ENCODE measurements at places on chromosomes 3 and 15. TPM values are rescaled to one million over a fixed set of nuclear protein-coding genes. Genes with fewer than 3 reads are reported as not detected.

The SLC22A13 gene
- 0.21 TPM for total RNA-seq

The CHRNA7 gene
- 14.0 TPM for total RNA-seq

The OCA2 gene
- total RNA-seq, result 1.0 TPM

The SAMMSON gene
- not detected for total RNA-seq

The DGKG gene
- 0.37 TPM for total RNA-seq

The MTMR10 gene
- total RNA-seq, result 18.7 TPM

The SPATA16 gene
- total RNA-seq, result not detected

The CCDC39 gene
- total RNA-seq, result 3.3 TPM

The ATP10A gene
- total RNA-seq, result 0.59 TPM

DNA sequence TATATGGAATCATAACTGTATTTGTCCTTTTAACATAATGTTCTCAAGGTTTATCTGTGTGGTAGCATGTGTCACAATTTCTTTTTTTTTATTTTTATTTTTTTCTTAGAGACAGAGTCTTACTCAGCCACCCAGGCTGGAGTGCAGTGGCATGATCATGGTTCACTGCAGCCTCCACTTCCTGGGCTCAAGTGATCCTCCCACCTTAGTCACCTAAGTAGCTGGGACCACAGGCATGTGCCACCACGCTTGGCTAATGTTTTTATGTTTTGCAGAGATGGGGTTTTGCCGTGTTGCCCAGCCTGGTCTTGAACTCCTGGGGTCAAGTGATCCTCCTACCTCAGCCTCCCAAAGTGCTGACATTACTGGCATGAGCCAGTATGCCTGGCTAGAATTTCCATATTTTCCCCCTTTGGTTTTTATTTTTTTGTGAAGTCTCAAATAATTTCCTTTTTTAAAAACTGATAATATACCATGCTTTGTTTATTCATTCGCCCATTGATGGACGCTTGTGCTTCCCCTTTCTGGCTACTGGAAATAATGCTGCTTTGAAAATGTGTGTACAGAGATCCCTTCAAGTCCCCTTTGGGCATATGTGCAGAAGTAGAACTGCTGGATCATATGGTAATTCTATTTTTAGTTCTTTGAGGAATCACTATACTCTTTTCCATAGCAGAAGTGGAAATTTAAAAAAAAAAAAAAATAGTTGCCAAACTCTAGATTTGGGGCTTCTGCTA lies 28.4 kb downstream of the TMEM40 start:
- no peaks in the 10 kb centered on the region for H3K4me1 ChIP-seq
- H3K36me3 ChIP-seq, result no peaks in the 10 kb centered on the region
- no peak overlapping the region for H3K27ac ChIP-seq
- H3K4me3 ChIP-seq, result no peak overlapping the region
- DNase-seq, result no peak
- H3K27me3 ChIP-seq, result no peaks in the 10 kb centered on the region

DNA sequence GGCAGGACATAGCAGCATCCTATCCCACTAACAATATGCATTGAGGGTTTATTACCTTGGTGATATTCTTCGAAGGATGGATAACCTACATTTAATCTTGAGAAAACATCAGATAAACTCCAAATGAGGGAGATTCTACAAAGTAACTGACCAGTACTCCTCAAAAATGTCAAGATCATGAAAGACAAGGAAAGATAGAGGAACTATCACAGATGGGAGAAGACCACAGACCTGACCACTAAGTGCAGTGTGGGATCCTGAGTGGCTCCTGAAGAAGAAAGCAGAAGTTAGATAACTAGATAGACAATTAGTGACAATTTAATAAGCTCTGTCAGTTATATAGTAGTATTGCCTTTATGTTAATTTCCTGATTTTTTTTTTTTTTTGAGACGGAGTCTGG lies 17.7 kb upstream of the CGNL1 start:
- H3K27ac ChIP-seq, result no peak overlapping the region
- DNase-seq, result no peak
- no peaks in the 10 kb centered on the region for H3K27me3 ChIP-seq
- H3K4me3 ChIP-seq, result no peak overlapping the region

- no peak for DNase-seq
- H3K36me3 ChIP-seq, result no peaks in the 10 kb centered on the region
- no peak overlapping the region for H3K27ac ChIP-seq
- H3K27me3 ChIP-seq, result no peaks in the 10 kb centered on the region
- no peaks in the 10 kb centered on the region for H3K4me1 ChIP-seq
Observed at GRCh38 chr3:117131259-117131658, 421.7 kb downstream of the TUSC7 start.

DNA sequence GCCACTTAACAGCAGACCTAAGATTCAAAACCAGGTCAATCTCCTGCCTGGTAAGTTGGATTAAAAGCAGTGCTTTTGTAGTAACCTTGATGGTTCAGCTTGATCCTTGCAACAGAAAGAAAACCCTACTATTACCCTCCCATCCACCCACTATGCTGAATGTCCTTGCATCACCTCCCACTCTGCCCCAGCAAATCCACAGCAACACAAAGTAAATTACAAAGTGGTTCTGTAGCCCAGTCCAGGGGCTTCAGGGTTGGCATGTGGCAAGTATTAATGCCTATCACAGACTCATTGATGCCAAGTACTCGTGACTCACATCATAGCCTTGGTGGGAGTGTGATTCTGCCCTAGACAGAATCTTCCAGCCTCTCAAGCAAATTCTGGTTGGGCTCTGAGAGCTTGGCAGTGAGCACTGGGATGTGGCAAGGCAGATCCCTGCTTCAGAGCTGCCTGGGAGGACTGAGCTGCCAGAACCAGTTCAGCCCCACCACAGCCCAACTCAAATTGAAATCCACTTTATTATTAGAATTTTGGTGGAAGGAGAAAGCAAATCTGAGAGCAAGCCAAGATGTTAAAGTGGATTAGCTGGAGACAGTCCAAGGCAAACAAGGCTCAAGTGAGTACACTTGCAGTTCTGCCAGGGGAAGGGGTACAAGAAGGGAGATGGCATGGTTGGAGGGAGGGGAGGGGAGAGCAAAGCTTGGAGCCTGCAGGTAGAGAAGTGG lies 225.8 kb upstream of the UMPS start:
- H3K27me3 ChIP-seq, result no peaks in the 10 kb centered on the region
- DNase-seq, result no peak
- H3K27ac ChIP-seq, result no peak overlapping the region

- no peak overlapping the region for H3K27ac ChIP-seq
- peak; percentile 84 for DNase-seq
- H3K36me3 ChIP-seq, result no peaks in the 10 kb centered on the region
- H3K27me3 ChIP-seq, result no peaks in the 10 kb centered on the region
Observed at GRCh38 chr3:127226946-127227842, 34.3 kb downstream of the PRR23E start.

DNA sequence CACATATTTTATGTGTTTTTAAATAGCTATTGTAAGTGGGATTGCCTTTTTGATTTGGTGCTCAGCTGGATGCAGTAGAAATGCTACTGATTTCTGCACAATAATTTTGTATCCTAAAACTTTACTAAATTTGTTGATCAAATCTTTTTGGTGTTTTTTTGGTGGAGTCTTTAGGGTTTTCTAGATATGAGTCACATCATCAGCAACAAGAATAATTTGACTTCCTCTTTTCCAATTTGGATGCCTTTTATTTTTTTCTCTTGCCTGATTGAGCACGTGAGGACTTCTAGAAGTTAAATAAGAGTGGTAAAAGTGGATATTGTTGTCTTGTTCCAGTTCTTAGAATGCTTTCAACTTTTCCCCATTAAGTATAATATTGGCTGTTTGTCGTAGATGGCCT lies 51.3 kb downstream of the TLNRD1 start:
- no peaks in the 10 kb centered on the region for H3K4me1 ChIP-seq
- H3K36me3 ChIP-seq, result no peaks in the 10 kb centered on the region
- no peak overlapping the region for H3K4me3 ChIP-seq
- DNase-seq, result no peak

- H3K27me3 ChIP-seq, result no peaks in the 10 kb centered on the region
- no peaks in the 10 kb centered on the region for H3K36me3 ChIP-seq
- H3K4me3 ChIP-seq, result no peak overlapping the region
- H3K4me1 ChIP-seq, result no peaks in the 10 kb centered on the region
- no peak for DNase-seq
Observed at GRCh38 chr15:43153269-43153668, 19.9 kb downstream of the TMEM62 start.

- H3K27ac ChIP-seq, result no peak overlapping the region
- H3K4me3 ChIP-seq, result no peak overlapping the region
- no peaks in the 10 kb centered on the region for H3K36me3 ChIP-seq
- no peaks in the 10 kb centered on the region for H3K4me1 ChIP-seq
- no peak for DNase-seq
Observed at GRCh38 chr3:16142350-16143025, 32.0 kb upstream of the GALNT15 start.

- H3K4me3 ChIP-seq, result no peak overlapping the region
- H3K4me1 ChIP-seq, result no peaks in the 10 kb centered on the region
- peak; percentile 79 for DNase-seq
Observed at GRCh38 chr15:28086175-28086703, 12.9 kb downstream of the OCA2 start.

GRCh38 chr15:67145710-67146109 lies 80.3 kb downstream of the SMAD3 start:
- no peak for DNase-seq
- H3K36me3 ChIP-seq, result no peaks in the 10 kb centered on the region
- H3K4me1 ChIP-seq, result peaks cover 70% of the 10 kb centered on the region
- no peak overlapping the region for H3K4me3 ChIP-seq

GRCh38 chr3:48466386-48467109 lies 20.0 kb downstream of the ATRIP start:
- no peaks in the 10 kb centered on the region for H3K27me3 ChIP-seq
- H3K36me3 ChIP-seq, result no peaks in the 10 kb centered on the region
- H3K27ac ChIP-seq, result peak overlapping the region; percentile 88
- no peak overlapping the region for H3K4me3 ChIP-seq
- peaks cover 13% of the 10 kb centered on the region for H3K4me1 ChIP-seq

GRCh38 chr15:56001471-56002078 lies 8.2 kb upstream of the NEDD4 start:
- no peaks in the 10 kb centered on the region for H3K36me3 ChIP-seq
- H3K4me1 ChIP-seq, result no peaks in the 10 kb centered on the region
- H3K4me3 ChIP-seq, result no peak overlapping the region
- DNase-seq, result no peak
- H3K27me3 ChIP-seq, result peaks cover 14% of the 10 kb centered on the region

DNA sequence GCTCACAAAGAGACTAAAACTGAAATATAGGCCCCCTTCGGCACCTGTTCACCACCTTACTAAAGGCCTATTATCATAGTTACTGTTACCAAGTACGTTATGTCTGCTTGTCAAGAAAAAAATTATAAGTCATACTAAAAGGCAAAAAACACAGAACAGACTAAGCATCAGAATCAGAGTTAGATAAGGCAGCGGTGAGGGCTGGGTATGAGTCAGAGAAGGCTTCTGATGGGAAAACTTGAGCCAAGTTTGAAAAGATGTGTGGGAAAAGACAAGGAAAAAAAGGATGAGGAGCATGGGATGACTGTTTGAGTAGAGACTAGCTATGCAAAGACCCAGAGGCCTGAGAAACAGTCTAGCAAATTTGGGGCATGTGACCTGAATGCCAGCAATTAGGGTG lies 387.2 kb upstream of the SGO1 start:
- H3K4me1 ChIP-seq, result peaks cover 5% of the 10 kb centered on the region
- H3K36me3 ChIP-seq, result no peaks in the 10 kb centered on the region
- no peaks in the 10 kb centered on the region for H3K27me3 ChIP-seq
- H3K4me3 ChIP-seq, result no peak overlapping the region
- DNase-seq, result no peak

DNA sequence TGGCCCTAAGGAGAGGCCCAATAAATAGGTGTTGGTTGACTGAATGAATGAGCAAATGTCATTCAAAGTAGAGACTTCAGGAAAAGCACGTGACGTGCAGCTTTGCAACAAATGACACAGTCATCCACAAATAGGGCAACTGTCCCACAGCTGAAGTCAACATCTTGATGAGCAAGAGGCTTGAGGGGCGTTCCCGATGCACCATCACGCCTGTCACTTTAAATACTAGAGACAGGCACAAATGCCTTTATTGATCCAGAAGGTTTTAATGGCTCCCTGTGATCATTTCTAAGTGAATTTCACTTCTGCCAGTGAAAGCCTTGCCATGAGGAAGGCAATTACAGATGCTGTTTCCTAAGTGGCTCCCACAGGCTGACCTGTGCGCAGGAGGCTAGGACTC lies 43.6 kb downstream of the ABTB1 start:
- no peak overlapping the region for H3K27ac ChIP-seq
- H3K4me3 ChIP-seq, result no peak overlapping the region
- H3K4me1 ChIP-seq, result peaks cover 18% of the 10 kb centered on the region
- no peaks in the 10 kb centered on the region for H3K27me3 ChIP-seq
- no peak for DNase-seq

- no peak for DNase-seq
- no peaks in the 10 kb centered on the region for H3K27me3 ChIP-seq
- no peak overlapping the region for H3K27ac ChIP-seq
- H3K4me3 ChIP-seq, result no peak overlapping the region
- no peaks in the 10 kb centered on the region for H3K36me3 ChIP-seq
Observed at GRCh38 chr3:99232696-99233095, 331.2 kb upstream of the DCBLD2 start.

- peaks cover 70% of the 10 kb centered on the region for H3K27me3 ChIP-seq
- H3K36me3 ChIP-seq, result no peaks in the 10 kb centered on the region
- H3K27ac ChIP-seq, result no peak within 1 kb of the TSS
Observed at GRCh38 chr3:38649500-38650247, at the start of gene SCN5A. TSS of gene SCN5A (minus strand) at chr3:38649687. CDS start at chr3:38633307, 16,380 bp downstream.
